Cardiac muscle cell (in vitro differentiated cells and primary cell): ENCODE measurements at places on chromosomes 6 and 20. TPM values are rescaled to one million over a fixed set of nuclear protein-coding genes. Genes with fewer than 3 reads are reported as not detected.

- DNase-seq, result no peak
Measured at GRCh38 chr6:108051481-108051880, 23.1 kb downstream of the OSTM1 start.

- no peak for DNase-seq
Measured at GRCh38 chr6:162899148-162899547, 171.4 kb downstream of the PACRG start.

DNA sequence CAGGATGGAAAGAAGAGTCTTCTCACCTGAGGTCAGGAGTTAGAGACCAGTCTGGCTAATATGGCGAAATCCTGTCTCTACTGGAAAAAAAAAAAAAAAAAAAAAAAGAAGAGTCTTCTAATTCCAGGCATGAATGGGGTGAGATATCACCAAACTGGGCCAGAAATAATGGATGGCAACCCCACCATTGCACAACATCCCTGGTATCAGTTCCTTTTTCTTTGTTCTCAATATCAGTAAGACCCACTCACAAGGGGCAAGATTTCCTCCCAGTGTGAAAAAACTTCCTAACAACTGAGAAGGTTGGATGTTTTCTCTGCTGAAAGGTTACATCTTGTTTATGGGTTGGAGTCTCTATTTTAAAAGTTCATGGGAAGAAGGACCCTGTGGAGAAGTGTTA is 23.6 kb upstream of the NR2E1 start:
- no peak for DNase-seq

GRCh38 chr20:62411479-62412193 is 4.6 kb upstream of the CABLES2 start:
- no peak for DNase-seq

- DNase-seq, result no peak
Measured at GRCh38 chr20:39270837-39271604, 308.9 kb downstream of the DHX35 start.

- DNase-seq, result no peak
Measured at GRCh38 chr6:25612666-25613065, 39.3 kb upstream of the SCGN start.

DNA sequence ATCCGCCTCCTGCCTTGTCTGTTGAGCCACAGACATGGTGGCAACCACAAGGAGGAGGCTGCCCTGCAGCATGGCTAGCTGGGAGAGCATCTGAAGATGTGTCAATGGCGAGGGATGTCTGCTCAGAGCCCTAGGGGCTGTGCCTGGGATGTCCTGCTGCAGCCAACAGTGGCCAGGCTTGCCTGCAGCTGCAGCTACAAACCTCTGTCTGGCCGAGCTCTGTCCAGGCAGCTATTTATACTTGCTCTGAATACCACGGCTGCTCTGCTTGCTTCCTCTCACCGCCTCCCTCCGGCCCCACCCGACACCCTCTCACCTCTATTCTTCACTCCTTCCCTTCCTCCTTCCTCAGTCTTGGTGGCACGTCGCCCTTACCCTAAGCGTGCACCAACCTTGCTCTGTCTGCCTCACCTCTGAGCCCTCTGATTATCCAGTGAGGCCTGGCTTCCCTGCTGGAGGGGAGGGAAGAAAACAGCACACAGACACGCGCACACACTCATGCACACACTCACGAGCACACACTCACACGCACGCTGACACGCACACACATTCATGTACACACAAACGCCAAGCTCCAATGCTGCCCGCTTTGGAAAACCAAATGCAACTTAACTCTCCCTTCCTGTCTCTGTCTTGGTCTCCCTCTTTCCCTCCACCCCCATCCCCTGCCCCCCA is at the start of gene ANGPT4:
ANGPT4 (minus strand) TSS at position 210 of the 675 bp plus-strand sequence; CDS start at position 90, 120 bp downstream.
- no peak for DNase-seq

Gene MUC22
- not detected in 2 replicates for total RNA-seq

Gene ENPP3
- 0.09 and 0.39 TPM in 2 replicates for total RNA-seq

DNA sequence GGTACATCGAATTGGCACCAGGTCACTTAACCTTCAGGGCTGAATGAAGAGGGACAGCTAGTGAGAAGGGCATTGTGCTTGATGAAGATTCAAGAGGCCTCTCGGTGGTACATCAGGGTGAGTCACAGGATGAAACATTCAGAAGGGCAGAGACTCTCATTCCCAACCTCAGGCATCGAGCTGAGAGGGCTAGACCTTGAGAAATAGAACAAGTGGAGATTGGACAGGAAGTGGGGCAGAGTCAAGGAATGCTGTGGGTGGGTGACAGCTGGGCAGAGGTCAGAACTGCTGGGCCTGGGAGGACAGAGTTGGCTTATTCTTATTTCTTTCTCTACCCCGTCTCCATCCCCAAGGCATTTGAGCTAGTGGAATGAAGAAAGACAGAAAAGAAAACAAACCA is 126.0 kb downstream of the SCML4 start:
- DNase-seq, result no peak

Gene HDAC2
- 140 and 150 TPM in 2 replicates for total RNA-seq

DNA sequence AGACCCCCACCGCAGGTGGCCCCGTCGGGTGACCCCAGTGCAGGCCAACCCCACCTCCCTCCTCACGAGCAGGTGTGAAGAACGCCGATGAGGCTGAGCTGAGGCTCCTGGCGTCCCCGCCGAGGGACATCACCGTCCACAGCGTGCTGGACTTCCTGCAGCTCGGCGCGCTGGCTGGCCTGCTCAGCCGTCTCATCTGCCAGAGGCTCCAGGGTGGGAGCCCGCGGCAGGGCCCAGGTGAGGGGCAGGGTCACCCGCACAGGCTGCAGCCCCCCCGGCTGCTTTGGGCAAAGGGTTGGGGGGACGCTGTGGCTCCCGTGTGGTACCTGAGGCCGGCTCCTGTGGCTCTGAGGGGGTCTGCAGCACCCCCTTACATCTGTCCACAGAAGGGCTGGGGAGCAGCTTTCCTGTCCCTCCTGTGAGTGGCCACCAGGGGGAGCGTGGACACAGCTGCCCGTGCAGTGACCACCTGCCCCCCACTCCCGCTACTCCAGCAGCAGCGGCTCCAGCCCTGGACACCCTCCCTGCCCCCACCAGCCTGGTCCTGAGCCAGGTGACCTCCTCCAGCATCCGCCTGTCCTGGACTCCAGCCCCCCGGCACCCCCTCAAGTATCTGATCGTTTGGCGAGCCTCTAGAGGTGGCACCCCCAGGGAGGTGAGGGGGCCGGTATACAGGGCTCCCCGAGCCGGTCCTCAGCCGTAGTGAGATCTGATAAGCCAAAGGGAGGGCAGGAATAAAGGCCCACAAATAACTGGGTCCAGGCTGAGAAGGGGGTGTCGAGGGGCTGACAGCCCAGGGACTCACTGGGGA is 16.5 kb downstream of the COL20A1 start:
- DNase-seq, result peak; percentile 72

DNA sequence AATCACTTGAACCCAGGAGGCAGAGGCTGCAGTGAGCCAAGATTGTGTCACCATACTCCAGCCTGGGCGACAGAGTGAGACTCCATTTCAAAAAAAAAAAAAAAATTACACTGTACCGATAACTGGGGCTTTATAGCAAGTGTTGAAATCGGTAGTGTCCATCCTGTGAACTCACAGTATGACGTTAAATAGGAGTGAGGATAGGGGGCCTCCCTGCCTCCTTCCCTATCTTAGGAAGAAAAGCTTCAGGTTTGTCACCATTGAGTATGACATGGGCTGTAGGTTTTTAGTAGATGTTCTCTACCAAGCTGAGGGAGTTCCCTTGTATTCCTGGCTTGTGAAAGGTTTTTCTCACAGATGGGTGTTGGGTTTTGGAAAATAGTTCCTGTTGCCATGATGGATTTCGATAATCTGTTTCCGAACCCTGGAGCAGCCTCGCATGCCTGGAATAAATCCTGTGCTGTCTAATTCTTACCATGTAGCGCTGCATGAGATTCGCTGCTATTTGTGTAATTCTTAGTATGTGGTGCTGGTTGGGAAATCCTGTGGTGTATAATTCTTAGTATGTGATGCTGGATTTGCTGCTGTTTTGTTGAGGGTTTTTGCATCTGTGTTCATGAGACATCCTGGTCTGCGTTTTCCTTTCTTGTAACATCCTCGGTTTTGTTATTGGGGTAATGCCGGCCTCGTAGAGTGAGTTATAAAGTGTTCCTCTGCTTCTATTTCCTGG is 23.6 kb downstream of the NTSR1 start:
- DNase-seq, result no peak

- DNase-seq, result no peak
Measured at GRCh38 chr6:130394246-130394645, 28.4 kb downstream of the TMEM200A start.

DNA sequence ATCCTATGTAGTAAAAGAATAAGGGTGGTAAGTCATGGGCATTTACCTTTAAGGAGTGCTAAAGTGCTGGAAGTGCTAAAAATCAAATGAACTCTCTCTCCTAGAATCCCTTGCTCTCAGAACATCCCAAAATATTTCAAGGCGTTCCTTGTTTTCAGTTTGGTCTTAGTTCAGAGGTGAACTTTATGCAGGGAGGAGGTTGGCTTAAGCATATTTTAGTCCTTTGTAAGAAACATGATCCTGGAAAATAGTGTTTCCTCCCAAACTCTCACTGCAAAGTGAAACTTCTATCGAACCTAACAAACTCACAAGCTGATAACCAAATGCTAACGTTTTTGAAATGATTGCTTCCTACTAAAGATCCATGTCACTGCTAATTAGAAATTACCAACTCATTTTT is 231.4 kb downstream of the FOXC1 start:
- no peak for DNase-seq

GRCh38 chr6:24974182-24975171 is 38.7 kb upstream of the RIPOR2 start:
- no peak for DNase-seq

Gene NRN1
- 0.78 and 0.92 TPM in 2 replicates for total RNA-seq

Gene USP49
- 3.7 and 8.5 TPM in 2 replicates for total RNA-seq

Gene DNMT3B
- total RNA-seq, result 11.9 and 24.3 TPM in 2 replicates

- peak; percentile 56 for DNase-seq
Measured at GRCh38 chr6:40912158-40912946, 126.7 kb downstream of the UNC5CL start.

Gene THBD
- 0.54 and 1.1 TPM in 2 replicates for total RNA-seq

- no peak for DNase-seq
Measured at GRCh38 chr20:23079016-23079351, 7.1 kb downstream of the CD93 start.

DNA sequence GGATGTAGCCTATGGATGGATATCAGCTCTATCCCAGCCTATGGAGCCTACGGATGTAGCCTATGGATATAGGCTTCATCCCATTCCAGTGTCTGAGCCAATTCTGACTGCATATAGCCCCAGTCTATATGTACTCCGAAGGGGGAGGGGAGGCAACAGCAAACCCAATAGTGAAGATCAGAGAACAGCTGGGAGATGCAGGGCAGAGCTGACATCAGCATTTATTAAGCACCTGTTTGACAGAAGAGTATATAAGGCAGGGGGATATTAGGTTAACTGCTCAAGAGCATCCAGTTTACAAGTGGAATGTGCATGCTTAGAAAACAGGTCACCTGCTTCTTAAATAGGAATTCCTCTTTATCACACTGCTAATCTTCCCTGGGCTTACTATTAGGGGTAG is 85.2 kb downstream of the TNFAIP3 start:
- no peak for DNase-seq

GRCh38 chr20:51659491-51660050 is 108.6 kb downstream of the ATP9A start:
- no peak for DNase-seq

DNA sequence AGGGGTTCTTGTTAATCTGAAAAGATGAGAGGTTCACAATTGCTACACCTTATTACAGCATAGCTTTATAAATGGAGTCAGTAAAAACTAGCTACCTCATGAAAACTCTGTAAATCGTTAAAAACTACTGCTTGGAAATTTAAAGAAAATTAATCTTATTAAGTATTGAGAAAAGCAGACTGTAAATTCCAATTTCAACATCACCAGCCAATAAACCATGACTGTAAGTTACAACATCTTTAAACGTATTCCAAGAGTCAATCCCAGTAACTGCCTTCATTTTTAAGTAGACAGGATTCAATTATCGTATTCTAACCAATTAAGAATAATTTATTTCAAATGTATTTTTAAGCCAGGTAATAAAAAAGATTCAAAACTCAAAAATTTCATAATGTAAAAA is 70.3 kb downstream of the ATG5 start:
- no peak for DNase-seq

Gene LGSN
- not detected in 2 replicates for total RNA-seq

Gene ECT2L
- not detected in 2 replicates for total RNA-seq

Gene HLA-DPA1
- 0.21 and 1.1 TPM in 2 replicates for total RNA-seq

GRCh38 chr6:7922596-7922995 is 12.0 kb upstream of the TXNDC5 start:
- no peak for DNase-seq

GRCh38 chr6:130050230-130050629 is 31.8 kb downstream of the L3MBTL3 start:
- no peak for DNase-seq
